ENCODE measurements at places on chromosomes 2 and 18.
A peak's percentile ranks its signal among the peaks of the same experiment; 100 is the strongest.

- DNase-seq, result no peak
Observed at GRCh38 chr18:37524498-37525261, 40.9 kb downstream of the CELF4 start.

DNA sequence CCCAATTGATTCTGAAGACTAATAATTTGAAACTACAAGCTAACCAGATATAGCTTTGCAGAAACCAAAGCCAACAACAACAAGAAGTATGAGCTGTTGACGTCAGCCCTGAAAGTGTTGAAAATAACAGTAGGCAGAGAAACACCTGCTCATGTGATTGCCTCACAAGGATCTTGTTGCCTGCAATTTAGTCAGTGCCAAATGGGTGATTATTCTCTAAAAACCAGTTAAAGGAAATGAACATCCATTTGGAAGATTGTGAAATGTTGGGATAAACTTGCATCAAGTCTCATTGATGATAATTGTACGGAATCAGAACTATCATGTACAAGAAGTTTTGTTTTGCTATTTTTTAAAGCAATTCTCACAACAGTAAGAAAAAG, 2.8 kb downstream of the CYTIP start:
- no peak for DNase-seq

GRCh38 chr2:184599054-184599871, 934 bp downstream of the ZNF804A start:
- DNase-seq, result no peak

DNA sequence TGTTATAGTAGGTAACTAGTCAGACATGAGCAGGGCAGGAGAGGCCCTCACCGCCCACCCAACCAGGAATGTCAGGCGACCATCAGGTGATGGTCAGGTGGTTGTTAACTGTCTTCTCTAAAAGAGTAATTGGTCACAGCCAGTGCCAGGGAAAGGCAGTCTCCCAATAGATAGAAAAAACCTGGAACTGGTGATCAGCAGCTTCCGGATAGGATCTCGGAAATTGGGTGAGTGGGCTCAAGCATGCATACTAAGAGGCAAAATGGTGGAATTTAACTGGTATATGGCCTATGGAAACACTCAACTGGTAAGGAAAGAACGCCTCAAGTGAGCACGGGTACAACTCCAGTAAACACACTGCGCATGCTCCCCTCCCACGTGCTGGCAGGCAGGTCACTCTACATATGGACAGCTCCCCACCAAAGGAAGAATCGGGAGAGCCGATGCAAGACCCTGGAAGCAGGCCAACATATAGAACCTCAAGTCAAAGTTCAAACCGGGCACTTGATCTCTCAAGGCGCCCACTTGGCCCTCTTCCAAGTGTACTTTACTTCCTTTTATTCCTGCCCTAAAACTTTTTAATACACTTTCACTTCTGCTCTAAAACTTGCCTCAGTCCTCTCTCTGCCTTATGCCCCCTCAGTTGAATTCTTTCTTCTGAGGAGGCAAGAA, 43.5 kb upstream of the TMEM131 start:
- DNase-seq, result no peak

- DNase-seq, result no peak
Observed at GRCh38 chr18:80029690-80030089, 4.5 kb upstream of the RBFA start.

- DNase-seq, result no peak
Observed at GRCh38 chr2:134728163-134728562, 9.4 kb upstream of the TMEM163 start.

GRCh38 chr2:70089220-70089982, 2.1 kb downstream of the PCBP1 start:
- peak; percentile 67 for DNase-seq

GRCh38 chr2:63814114-63814513, 27.6 kb upstream of the UGP2 start:
- no peak for DNase-seq

DNA sequence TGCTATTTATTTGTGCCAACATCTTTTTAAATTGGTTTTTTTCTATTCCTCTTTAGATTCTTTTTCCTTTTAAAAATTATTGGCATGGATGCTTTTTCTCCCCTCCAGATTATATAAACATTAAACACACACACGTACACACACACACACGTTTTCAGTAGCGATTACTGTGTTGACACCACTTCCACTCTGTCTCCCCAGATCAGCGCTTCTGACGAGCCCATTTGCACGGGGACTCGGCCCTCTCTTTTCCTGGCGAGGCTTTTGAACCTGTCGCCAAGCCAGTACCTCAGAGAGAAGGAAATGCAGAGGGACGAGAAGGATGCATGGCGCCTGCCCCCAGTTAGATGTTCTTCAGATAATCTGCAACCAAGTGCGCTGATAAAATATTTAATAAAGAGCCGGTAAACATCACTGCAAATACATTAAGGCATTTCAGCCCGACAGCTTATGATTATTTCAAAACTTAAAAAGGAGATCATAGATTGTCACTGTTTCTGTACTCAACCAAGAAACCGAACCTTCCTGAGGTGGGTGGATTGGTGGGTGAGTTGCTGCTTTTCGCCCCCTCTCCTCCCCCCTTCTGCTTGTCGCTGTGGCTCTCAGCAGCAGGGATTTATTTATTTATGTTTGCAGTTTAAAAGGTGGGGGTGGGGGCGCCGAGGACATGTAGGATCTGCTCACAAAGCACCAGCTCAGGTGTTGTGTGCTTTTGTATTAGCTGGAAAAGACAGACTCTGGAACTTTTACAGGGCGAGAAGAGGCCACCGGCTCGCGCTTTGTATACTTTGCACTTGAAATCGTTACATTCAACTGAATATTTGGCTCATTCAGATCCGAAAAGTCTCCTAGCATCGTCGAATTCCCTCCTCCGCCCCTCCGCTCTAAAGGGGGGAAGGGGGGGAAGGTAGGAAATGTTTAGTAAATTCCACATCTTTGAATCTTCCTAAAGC, 787 bp upstream of the TBR1 start:
- peak; percentile 26 for DNase-seq

GRCh38 chr2:200050921-200051610, 95.7 kb downstream of the MAIP1 start:
- DNase-seq, result no peak

GRCh38 chr2:45404807-45405297, 206.2 kb downstream of the SRBD1 start:
- DNase-seq, result no peak

DNA sequence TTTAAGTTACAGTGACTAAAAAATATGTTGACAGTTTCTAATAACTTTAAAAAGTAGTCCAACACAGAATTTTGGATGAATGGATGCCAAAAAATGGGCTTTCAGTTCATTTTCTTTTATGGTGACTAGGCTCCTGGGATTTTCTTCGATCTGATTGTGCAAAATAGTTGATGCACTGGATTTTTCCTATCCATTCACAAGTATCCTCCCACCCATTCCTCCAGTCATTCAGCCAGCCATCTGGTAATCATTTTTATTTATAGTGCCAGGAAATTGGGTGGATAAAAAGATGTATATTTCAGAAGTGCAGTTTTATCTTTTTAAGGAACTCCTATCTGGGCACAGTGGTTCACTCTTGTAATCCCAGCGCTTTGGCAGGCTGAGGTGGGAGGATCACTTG, 175.1 kb downstream of the PTPRM start:
- no peak for DNase-seq

DNA sequence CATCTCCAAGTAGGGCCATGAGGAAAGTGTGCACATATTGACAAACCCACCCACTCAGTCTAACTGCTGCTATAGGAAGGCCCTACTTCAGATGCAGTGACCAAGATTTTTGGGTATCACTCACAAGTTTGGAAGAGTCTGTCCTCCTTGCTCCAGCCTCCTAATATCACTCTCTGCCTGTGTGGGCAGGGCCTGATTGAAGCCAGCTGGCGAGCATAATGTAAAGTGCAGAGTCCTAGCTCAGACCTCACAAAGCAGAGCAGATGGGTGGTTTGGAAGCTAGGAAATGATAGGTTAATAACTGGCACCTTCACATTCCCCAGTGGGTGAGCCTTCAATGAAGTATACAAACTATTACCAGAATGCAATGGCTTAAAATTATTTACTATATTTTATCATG, 11.2 kb upstream of the SULT1C3 start:
- no peak for DNase-seq
